ENCODE measurements at places on chromosomes 5 and 9.

DNA sequence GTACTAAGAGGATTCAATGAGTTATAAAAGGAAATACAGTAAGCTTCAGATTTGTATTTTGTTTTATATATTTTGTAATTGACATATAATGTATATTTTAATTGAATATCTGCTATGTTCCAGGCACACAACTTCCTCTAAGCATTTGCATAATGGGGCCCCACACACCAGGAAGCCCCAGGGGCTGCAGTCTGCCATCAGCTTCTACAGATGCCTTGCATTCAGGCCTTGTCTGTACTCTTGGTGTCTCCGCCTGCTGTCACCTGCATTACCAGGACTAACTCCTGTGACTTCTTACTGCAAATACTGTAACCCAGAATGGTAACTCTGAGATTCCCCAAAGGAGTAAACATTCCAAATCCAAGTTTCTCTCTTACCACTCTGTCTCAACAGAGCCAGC is 20.6 kb downstream of the ARL15 start:
- DNase-seq: no peak

GRCh38 chr9:93125331-93125894 is 8.6 kb downstream of the NINJ1 start:
- no peak for DNase-seq

DNA sequence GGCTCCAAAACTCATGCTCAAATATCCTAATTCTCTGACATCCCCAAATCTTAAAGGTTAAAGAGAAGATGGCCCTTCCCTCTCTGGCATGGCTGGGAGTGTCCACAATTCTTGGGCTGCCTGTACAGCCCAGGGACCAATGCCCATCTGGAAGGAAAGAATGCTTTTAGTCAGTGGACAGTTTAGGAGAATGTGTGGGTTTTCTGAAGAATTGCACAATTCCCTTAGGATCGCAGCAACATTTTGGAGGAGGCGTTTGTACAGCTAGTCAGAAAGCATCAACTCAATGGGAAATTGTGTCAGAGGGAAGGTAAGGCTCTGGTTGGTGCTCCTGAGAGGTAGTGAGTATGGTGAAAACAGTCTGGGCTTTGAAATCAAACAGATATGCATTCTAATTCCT is 15.0 kb downstream of the FAM193B start:
- DNase-seq: no peak

DNA sequence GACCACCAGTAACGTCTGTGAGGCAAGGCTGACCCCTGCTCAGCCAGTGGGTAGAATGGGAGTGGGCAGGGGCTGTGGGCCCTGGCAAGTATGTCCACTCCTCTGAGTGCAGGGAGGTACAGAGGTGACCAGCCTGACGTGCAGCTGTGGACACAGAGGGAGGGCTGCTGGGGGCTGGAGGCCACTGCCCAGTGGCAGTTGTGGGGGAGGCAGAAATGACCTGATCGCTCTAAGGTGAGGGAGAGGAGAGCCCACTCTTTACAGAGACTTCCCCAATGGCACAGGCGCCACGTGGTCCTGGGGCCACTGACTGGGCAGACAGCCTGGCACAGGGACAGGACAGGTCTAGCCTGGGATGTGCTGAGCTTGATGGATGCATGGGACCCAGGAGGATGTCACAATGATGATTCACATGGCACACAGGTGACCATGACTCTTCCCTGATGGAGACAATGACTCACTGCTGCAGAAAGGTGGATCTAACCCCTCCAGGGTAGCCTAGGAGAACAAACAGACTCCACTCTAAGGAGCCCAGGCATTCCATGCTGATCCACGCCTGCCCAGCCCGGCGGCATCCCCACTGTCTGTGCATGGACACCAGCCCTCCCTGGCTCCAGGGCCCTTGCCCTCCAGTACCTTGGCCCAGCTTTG is 7.7 kb downstream of the LPCAT1 start:
- no peak for DNase-seq

DNA sequence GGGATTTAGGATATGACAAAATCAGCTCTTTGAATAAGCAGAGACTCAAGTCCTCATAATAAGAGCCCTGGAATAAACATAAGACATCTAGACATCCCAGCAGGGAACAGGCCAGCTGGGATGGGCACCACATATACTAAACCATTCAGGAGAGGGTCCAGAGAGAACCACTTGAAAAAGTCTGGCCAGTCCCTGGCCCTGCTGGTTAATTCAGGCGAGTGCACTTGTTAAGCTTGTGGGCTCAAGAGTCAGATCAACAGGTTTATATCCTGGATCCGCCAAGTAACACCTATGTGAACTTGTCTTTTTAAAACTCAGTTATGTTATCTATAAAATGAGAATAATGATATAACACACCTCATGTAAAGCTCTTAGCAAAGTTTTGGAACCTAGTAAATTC is 63.3 kb downstream of the CAVIN4 start:
- DNase-seq: no peak

- no peak for DNase-seq
These were observed 111.4 kb downstream of the LHX2 start for GRCh38 chr9:124122813-124123462.

GRCh38 chr9:134028575-134029247 is 3.4 kb downstream of the BRD3OS start:
- DNase-seq: no peak

DNA sequence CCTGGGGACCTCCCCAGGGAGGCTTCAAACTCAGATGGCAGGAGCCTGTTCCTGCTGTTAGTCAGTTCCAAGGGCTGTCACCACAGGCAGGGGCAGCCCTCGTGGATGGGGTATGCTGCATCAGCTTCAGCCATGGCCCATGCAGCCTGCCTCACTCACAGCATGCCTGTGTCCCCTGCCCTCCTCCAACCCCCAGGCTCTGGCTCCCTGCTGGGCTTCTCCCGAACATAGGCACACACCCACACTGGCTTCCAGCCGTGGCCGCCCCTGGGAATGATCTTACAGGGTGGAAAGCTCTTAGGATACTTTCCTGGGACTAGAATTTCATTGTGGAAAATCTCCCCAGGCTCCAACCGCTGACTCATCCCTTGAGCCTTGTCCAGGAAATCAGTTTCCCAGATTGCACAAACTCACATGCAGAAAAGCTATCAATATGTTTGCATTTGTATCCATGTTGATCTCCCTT is 163.8 kb downstream of the SEC61B start:
- no peak for DNase-seq

DNA sequence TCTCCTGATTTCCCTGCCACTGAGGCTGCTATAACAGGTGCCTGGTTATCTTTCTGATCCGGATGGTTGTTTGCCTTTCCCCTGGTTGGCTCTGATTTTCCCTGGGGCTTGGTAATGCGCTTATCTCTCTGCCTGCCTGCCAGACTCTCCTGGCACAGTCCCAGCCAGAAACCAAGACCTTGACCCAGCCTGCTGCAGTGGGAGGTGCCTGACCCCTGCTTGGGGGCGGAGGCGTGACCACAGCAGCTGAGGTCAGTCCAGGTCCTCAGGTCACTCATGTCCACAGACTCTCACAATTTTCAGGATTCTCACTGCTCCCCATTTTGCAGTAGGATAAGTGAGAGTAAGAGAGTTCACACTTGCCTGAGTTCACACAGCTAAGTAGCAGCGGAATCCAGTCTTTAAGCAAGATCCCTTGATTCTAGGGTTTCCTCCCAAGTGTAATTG is 24.4 kb upstream of the SYNPO start:
- DNase-seq: no peak

DNA sequence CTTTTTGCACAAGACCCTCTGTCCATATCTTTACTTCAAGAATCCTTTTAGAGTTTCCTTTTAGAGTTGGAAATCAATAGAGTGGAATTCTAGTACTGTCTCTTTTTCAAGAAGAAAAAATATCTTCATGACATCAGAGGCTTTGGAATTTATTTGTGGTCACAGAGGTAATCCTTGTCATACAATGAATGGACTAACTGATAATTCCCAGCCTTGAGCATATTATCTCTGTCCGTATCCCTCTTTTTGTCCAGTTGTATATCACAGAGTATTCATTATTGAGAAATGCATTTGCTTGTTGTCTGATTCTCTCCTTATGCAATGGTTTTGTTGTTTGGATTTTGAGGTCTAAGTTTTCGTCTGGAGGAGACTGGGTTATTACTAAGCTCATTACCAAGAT is 82.0 kb upstream of the HAPLN1 start:
- DNase-seq: no peak

DNA sequence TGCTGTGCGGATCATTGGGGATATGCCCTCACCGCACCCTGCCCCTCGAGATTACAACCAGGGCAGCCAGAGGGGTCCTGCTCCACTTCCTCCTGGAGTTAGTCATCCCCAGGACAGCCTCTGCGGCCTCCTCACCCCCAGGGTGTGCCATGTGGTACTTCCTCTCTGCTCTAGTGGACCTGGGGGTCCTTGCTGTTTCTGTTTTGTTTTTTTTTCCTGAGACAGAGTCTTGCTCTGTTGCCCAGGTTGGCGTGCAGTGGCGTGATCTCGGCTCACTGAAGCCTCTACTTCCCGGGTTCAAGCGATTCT is 5.2 kb upstream of the FCN1 start:
- no peak for DNase-seq

- DNase-seq: no peak
These were observed 442.9 kb upstream of the SGCD start for GRCh38 chr5:155884041-155884440.

DNA sequence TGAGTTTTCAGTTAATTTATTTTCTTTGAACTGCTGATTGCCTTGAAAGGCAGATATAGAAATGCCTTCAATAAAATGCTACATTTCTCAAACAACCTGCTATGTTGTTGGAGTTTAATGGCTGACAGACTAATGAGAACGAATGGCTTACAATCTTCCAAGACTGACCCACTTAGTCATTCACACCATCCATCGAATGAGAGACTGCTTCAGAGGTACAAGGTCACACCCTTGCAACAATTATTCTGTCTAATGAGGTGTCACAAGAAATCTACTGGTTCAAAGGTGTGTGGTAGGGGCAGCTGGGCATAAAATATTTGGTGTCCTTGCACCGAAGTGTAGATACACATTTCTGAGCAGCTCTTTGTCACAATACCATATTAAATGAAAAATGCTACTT is 18.3 kb downstream of the PTPRD start:
- DNase-seq: no peak

DNA sequence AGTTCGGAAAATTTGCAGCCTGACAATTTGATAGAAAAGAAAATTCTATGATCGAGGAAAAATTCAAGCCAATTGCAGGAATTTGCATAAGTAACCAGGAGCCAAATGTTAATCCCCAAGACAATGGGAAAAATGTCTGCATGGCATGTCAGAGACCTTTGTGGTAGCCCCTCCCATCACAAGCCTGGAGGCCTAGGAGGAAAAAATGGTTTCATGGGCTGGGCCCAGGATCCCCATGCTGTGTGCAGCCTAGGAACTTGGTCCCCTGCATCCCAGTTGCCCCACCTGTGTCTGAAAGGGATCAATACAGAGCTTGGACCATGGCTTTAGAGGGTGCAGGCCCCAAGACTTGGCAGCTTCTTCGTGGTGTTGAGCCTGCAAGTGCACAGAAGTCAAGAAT is 1847.9 kb upstream of the ACO1 start:
- DNase-seq: no peak
